ENCODE measurements at places on chromosomes 1 and 21. TPM values are rescaled to one million over a fixed set of nuclear protein-coding genes. Genes with fewer than 3 reads are reported as not detected.
A peak's percentile ranks its signal among the peaks of the same experiment; 100 is the strongest.

- H3K27ac ChIP-seq = peak overlapping the region; percentile 7
- H3K27me3 ChIP-seq = no peaks in the 10 kb centered on the region
- no peaks in the 10 kb centered on the region for H3K4me1 ChIP-seq
Observed at GRCh38 chr1:93150729-93151128, 29.5 kb downstream of the TMED5 start.

DNA sequence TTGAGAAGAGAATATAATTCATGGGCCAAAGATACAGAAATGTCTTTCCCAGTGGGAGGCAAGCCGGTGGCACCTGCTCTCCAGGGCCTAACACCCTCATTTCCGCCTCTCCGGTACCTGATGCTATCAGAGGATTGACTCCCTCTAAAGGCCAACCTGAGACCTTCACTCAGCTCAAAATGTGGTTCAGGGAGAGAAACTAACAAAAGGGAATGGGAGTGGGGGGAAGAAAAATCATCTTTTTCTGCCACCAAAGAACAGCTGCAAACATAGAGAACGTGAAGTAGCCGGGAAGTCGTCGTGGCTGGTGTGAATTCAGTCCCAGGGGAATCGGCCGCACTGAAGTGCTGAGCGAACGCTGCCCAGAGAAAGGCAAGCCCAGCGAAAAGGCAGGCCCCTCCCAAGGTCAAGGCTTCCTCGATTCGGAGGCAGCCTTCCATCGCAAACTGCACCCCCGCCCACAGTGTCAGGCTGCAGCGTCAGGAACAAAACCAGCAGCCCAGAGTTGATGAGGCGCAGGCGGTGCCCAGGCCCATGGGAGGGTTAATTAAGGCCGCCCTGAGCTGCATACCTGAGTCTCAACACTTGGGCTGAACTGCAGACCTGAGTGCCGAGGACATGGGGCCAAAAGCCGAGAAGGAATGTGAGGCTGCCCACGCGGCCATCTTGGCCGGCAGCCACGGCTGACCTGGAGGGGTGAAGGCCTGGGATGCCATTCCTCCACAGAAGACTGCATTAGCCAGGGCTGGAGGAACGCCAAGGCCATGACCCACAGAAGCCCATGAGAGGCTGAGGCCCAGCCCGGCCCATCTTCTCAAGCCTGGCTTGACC is 160.2 kb downstream of the PSMG1 start:
- peaks cover 3% of the 10 kb centered on the region for H3K27me3 ChIP-seq
- H3K4me1 ChIP-seq = no peaks in the 10 kb centered on the region
- H3K4me3 ChIP-seq = no peak overlapping the region
- DNase-seq = no peak

GRCh38 chr1:29364101-29364678 is 127.9 kb downstream of the PTPRU start:
- no peaks in the 10 kb centered on the region for H3K4me1 ChIP-seq
- no peak for DNase-seq
- H3K4me3 ChIP-seq = no peak overlapping the region
- H3K27me3 ChIP-seq = no peaks in the 10 kb centered on the region

Gene RGS18
- total RNA-seq = not detected

- peaks cover 22% of the 10 kb centered on the region for H3K4me1 ChIP-seq
- H3K27ac ChIP-seq = no peak overlapping the region
- DNase-seq = no peak
- no peaks in the 10 kb centered on the region for H3K36me3 ChIP-seq
- H3K4me3 ChIP-seq = no peak overlapping the region
Observed at GRCh38 chr1:206636671-206637070, 1.3 kb downstream of the DYRK3 start.

GRCh38 chr1:225435487-225435886 is 7.6 kb upstream of the LBR start:
- peaks cover 26% of the 10 kb centered on the region for H3K4me1 ChIP-seq
- H3K4me3 ChIP-seq = no peak overlapping the region
- no peak for DNase-seq
- H3K27ac ChIP-seq = peak overlapping the region; percentile 30

DNA sequence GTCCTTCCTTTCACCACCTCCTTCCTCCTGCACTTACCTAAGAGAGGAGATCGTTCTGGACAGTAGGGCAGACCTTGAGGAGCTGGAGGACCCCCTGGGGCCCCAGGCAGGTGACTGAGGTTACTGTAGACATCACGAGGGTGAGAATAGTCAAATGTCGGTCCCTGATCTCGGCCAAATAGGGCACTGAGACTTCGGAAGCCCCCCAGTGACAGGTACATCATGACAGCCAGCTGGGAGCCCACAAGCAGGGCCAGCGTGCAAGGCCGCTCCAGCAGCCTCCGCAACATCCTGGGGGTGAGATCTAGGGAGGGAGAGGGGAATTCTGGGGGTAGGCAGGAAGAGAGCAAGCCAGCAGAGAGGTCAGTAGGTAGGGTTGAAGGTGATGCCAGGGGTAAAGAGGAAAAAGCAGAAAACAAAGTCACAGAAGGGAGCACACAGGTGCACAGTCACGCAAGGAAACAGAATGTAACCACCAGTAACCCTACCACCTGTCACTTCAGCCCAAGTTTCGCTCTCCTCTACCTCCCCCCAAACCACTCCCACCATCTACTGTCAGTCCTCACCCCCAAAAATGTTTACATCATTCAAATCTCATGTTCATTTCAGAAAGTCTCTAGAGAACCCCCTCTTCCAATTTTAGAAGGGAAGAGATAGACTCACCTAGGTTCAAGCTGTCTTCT is 1.4 kb downstream of the B4GALT3 start:
- H3K27ac ChIP-seq = peak overlapping the region; percentile 81
- peaks cover 3% of the 10 kb centered on the region for H3K36me3 ChIP-seq
- no peak overlapping the region for H3K4me3 ChIP-seq
- no peak for DNase-seq
- H3K27me3 ChIP-seq = no peaks in the 10 kb centered on the region

- no peaks in the 10 kb centered on the region for H3K27me3 ChIP-seq
- H3K36me3 ChIP-seq = no peaks in the 10 kb centered on the region
- no peak overlapping the region for H3K27ac ChIP-seq
- peaks cover 19% of the 10 kb centered on the region for H3K4me1 ChIP-seq
- DNase-seq = no peak
Observed at GRCh38 chr1:52567943-52568342, 15.1 kb upstream of the TUT4 start.

GRCh38 chr1:67685558-67686266 is 711 bp downstream of the GADD45A start:
- H3K4me3 ChIP-seq = peak overlapping the region; percentile 80
- peaks cover 7% of the 10 kb centered on the region for H3K36me3 ChIP-seq
- DNase-seq = peak; percentile 69

DNA sequence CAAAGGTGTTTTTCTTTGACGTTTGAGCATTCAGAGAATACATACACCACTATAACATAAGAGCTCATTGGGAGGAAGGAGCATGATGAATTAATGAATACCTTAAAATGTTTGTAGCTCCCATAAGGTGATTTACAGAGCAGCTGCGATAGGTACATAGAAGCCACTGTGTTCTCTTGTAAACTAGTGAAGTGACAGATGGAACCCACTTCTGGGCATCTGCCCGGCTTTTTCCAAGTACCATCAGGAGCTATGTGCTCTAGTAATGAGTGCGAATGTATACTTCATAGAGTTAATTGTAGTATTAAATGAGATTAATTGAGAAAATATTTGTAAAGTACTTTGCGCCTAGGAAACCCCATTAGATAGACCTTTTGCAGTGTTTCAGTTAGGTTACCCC is 48.4 kb downstream of the HENMT1 start:
- no peaks in the 10 kb centered on the region for H3K4me1 ChIP-seq
- H3K27me3 ChIP-seq = no peaks in the 10 kb centered on the region
- no peak overlapping the region for H3K27ac ChIP-seq
- H3K4me3 ChIP-seq = no peak overlapping the region
- no peaks in the 10 kb centered on the region for H3K36me3 ChIP-seq
- no peak for DNase-seq

Gene CCDC185
- not detected for total RNA-seq

Gene SLC6A17
- total RNA-seq = not detected

- no peak for DNase-seq
- H3K27me3 ChIP-seq = no peaks in the 10 kb centered on the region
- H3K4me3 ChIP-seq = no peak overlapping the region
- no peak overlapping the region for H3K27ac ChIP-seq
Observed at GRCh38 chr21:45135868-45136267, 61.5 kb downstream of the ADARB1 start.

- H3K4me3 ChIP-seq = no peak overlapping the region
- no peak overlapping the region for H3K27ac ChIP-seq
- DNase-seq = no peak
- H3K36me3 ChIP-seq = no peaks in the 10 kb centered on the region
- H3K4me1 ChIP-seq = no peaks in the 10 kb centered on the region
- no peaks in the 10 kb centered on the region for H3K27me3 ChIP-seq
Observed at GRCh38 chr1:100597784-100598183, 59.8 kb downstream of the GPR88 start.

Gene CRP
- not detected for total RNA-seq

Gene PGLYRP3
- total RNA-seq = not detected

DNA sequence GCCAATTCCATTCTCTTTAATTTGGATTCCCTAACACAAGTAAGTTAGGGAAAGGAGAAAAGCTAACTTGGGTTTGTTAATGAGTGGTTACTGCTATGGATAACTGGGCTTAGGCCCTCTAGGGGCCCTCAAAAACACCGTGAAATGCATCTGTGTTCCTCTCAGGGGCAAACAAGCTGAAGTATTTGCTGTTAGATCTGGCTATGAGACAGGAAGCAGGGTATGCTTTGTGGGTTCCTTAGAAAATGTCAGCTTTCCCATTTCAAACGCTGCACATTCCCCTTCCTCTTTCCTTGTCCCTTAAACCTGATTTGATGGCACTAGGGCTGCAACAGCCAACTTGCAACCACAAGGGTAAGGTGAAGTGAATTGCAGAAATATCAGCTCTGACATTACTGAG is 5.7 kb upstream of the CAP1 start:
- no peaks in the 10 kb centered on the region for H3K36me3 ChIP-seq
- no peaks in the 10 kb centered on the region for H3K27me3 ChIP-seq
- DNase-seq = peak; percentile 45
- H3K27ac ChIP-seq = peak overlapping the region; percentile 51
- no peak overlapping the region for H3K4me3 ChIP-seq
- H3K4me1 ChIP-seq = peaks cover 62% of the 10 kb centered on the region

- H3K4me3 ChIP-seq = no peak overlapping the region
- DNase-seq = no peak
- no peaks in the 10 kb centered on the region for H3K4me1 ChIP-seq
- H3K27ac ChIP-seq = no peak overlapping the region
- H3K27me3 ChIP-seq = no peaks in the 10 kb centered on the region
Observed at GRCh38 chr1:86062453-86062852, 94.1 kb downstream of the COL24A1 start.

DNA sequence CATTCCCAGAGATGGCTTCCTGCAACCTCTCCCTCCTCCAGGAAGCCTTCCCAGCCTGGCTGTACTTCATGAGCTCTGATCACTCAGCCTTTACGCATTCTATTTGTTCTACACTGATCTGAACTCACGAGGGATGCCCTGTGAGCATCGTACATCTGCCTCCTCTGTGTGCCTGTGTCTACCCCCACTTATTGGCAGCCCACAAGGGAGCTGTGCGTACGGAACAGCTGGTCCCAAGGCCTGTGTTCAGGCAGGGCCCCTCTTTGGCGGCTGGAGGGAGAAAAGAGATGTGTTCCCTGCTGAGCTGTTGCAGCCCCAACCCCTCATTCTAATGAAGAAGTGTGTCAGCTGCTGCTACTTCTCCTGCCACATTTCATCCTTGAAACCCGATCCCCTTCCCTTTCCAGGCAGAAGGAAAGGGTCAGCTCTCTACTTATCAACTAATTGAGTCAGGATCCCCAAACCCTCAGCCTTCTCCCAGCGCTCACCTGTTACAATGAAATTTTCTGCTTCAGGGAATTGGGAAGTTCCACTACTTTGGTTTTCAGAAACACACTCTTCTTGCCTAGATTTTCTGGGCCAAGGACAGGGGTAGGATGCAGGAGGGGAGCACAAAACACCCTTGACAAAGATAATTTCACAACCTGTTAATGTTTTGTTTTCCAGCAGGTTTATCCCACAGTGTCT is 3.2 kb downstream of the INKA2 start:
- no peak for DNase-seq
- no peak overlapping the region for H3K4me3 ChIP-seq

GRCh38 chr1:87292684-87293493 is 35.8 kb upstream of the LMO4 start:
- H3K4me1 ChIP-seq = no peaks in the 10 kb centered on the region
- H3K27me3 ChIP-seq = no peaks in the 10 kb centered on the region
- H3K36me3 ChIP-seq = no peaks in the 10 kb centered on the region
- H3K27ac ChIP-seq = no peak overlapping the region
- peak; percentile 78 for DNase-seq

Gene MROH9
- total RNA-seq = not detected

- no peaks in the 10 kb centered on the region for H3K27me3 ChIP-seq
- H3K27ac ChIP-seq = no peak overlapping the region
- no peak overlapping the region for H3K4me3 ChIP-seq
- no peaks in the 10 kb centered on the region for H3K36me3 ChIP-seq
- peaks cover 26% of the 10 kb centered on the region for H3K4me1 ChIP-seq
Observed at GRCh38 chr1:243244432-243244841, 10.6 kb downstream of the CEP170 start.

DNA sequence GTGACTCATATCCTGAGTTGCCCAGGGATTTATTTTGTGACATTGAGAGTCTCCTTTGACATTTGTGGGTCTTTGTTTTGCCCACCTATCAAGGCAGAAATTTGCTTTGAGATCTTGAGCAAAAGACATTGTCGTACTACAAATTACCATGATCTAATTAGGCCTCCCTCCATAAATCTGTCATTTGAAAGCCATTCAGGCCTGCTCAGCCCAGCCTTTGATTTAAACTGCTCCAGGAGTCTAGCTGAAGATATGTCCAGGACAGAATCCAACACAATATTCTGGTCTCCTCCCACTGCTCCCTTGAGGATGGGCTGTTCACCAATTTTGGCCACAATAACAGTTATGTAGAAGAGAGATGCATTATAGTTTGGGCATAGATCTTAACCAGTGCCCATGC is 86.7 kb downstream of the PROX1 start:
- no peak for DNase-seq
- H3K4me1 ChIP-seq = no peaks in the 10 kb centered on the region
- H3K4me3 ChIP-seq = no peak overlapping the region
- no peaks in the 10 kb centered on the region for H3K27me3 ChIP-seq

Gene SDHB
- 58.0 TPM for total RNA-seq

Gene E2F2
- 1.2 TPM for total RNA-seq

Gene VCAM1
- total RNA-seq = not detected

DNA sequence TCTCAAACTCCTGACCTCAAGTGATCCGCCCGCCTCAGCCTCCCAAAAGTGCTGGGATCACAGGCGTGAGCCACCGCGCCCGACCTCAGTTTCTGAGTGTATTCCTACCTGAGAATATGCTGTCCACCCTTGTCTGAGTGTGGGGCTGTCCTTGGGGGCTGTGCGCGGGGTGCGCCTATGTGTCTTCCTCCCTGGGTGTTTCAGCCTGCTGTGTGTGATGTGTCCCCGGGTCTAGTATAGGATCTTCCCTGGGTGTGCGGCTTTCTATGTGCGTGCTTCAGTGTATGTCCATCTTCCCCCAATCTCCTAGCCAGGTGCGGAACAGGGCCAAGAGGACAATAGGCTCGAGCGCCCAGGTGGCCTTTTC is 8.3 kb upstream of the ID3 start:
- peak overlapping the region; percentile 30 for H3K4me3 ChIP-seq
- H3K27me3 ChIP-seq = no peaks in the 10 kb centered on the region
- H3K4me1 ChIP-seq = peaks cover 37% of the 10 kb centered on the region
- H3K36me3 ChIP-seq = no peaks in the 10 kb centered on the region

Gene AVPR1B
- total RNA-seq = not detected

- DNase-seq = no peak
- no peak overlapping the region for H3K27ac ChIP-seq
- H3K4me3 ChIP-seq = no peak overlapping the region
- H3K4me1 ChIP-seq = no peaks in the 10 kb centered on the region
- no peaks in the 10 kb centered on the region for H3K36me3 ChIP-seq
Observed at GRCh38 chr21:26007951-26008498, 162.5 kb downstream of the APP start.

Data from B cell (primary cell).